Activated T-cell treated with anti-CD3 and anti-CD28 coated beads, Interleukin-2, amount 50 U/mL, for 48 hours (primary cell): ENCODE measurements at places on chromosomes 3 and 15.

DNA sequence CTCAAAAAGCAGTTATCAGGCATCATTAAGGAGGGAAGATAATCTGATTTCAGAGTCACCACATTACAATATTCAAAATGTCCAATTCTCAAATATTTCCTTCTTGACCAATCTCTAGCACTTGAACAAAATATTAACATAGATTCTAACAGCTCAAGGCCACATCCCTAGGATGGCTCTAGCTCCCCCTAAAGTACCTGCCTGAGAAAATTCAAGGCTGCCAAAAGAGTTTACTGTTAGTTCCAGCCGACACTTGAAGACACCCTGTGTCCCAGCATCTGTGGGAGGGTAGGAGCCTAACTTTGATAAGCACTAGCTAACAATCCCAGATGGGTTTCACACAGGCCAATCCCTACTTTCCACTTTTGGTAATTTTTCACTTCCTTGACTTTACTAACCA is 10.4 kb downstream of the NSMCE3 start:
- DNase-seq = no peak

DNA sequence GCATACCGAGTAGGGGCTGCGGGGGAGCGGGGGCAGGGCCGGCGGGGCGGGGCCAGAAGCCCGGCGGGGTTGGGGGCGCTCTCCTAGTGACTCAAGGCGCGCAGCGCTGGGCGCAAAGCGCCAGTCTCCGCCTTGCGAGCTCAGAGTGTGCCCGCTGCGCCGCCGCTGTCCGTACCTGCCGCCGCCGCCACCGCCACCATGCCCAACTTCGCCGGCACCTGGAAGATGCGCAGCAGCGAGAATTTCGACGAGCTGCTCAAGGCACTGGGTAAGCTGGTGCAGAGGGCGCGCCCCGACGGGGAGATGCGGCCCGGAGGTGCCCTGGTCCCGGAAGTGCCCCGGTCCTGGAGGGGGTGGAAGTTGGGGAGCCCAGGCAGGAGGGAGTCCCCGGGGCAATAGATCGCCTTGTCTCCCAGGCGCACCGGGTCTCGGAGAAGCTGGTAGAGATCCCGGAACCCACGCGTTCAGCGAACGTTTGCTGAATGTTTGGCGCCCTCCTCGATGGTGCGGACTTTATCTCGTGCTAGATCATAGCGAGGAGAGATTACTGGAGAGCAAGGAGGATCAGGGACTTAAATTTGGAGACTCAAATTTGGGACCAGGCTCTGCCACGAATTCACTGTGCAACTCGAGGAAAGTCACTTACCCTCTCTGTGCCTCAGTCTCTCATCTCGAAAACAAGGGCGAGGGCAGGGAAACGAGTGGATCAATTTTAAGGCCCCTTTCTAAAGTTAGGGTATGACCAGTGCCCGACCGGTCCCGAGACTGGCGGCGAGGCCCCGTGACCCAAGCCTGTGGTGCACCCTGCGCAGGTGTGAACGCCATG is at the start of gene CRABP1:
TSS of gene CRABP1 (plus strand) at position 123 of the 826 bp plus-strand sequence. CDS start at position 199, 76 bp downstream.
- DNase-seq = peak; percentile 34

DNA sequence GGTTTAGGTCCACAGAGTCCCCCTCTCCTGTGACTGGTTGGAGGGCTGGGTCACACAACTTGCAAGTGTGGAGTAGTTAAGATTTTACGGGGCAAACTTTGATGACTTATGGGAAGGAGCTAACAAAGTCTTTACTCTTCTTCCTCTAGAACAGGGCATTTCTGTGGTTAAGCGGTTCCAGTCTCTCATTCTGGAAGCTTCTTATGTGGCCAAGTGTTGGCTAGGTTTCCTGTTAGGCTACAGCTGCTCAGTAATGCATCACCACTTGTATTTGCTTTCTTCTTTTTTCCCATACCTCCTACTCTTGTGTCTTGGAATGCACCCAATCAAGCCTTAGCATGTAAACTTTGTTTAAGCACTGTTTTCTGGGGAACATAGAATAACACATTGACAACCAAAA is 100.6 kb upstream of the PLAAT1 start:
- no peak for DNase-seq

GRCh38 chr15:41183581-41183980 is 47.0 kb downstream of the EXD1 start:
- no peak for DNase-seq

DNA sequence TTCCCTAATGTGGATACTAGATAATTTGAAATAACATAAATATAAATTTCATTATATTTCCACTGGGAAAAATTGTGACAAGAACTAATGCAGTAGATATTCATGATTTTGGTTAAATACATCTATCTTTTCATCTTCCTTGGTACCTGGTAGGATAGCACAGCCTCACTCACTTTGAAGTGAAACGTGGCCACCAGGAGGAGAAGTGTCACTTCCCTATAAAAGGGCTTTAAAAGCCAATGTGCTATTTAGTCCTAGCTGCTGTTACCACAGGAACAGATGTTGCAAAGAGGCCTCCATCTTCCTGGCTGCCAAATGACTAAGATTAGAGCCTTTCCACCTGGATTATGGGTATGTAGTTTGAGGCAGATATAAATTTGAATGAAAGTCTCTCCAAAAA is 140.0 kb downstream of the PLOD2 start:
- no peak for DNase-seq

- DNase-seq = no peak
Observed at GRCh38 chr3:195236076-195236798, 34.7 kb downstream of the XXYLT1 start.

GRCh38 chr15:93324186-93324975 is 235.4 kb upstream of the RGMA start:
- no peak for DNase-seq

- DNase-seq = no peak
Observed at GRCh38 chr3:12142476-12142875, 16.2 kb downstream of the TIMP4 start.

DNA sequence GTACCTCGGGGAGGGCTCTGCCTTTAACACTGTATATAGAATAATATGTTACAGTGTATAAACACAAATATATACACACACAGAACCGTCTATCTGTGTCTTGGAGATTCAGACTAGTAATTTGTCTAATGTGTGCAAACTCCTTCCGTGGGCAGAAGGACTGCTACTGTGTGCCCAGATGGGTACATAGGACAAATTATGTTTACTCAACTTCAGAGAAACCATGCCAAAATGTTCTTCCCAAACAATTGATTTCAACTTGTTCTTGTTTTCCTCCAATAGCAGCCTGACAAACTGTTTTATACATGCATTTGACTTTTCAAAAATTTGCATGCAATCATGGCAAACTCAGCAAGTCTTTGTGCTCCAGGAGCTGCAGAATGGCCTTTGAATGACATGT is 97.5 kb downstream of the FRMD5 start:
- no peak for DNase-seq

DNA sequence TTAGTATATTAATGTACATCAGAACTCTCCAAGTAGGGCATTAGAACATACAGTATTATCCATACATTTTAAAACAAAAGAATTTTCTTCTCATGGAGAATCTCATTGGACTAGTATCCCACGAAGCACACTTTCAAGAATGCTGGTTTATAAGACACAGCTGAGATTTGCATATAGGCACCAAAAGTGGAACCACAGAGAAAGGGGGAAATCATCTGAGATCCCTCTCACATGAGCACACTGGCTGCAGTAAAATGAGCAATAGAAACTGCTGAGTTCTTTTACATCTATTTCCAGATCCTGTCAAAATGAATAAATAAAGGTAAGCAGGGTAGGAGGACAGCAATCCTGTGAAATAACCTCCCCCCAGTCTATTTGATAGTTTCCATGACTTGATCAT is 665.3 kb downstream of the FHIT start:
- no peak for DNase-seq

DNA sequence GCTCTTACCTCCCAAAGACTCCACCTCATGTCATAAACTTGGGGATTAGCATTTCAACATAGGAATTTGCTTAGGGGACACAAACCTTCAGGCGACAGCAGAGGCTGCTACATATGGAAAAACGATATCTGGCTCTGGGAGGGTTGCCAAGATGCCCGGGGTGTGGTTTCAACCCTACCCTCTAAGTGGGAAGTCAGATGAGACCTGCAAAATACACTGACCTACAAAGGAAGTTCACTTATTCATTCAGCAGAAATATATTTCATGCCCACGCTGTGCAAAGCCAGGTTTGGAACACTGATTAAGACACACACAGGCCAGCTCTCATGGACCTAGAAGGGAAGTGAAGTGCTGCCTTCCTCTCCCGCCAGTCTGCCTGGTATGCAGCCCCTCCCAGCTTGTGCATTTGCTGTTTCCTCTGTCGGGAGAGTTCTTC is 239.3 kb downstream of the FEZF2 start:
- DNase-seq = no peak

DNA sequence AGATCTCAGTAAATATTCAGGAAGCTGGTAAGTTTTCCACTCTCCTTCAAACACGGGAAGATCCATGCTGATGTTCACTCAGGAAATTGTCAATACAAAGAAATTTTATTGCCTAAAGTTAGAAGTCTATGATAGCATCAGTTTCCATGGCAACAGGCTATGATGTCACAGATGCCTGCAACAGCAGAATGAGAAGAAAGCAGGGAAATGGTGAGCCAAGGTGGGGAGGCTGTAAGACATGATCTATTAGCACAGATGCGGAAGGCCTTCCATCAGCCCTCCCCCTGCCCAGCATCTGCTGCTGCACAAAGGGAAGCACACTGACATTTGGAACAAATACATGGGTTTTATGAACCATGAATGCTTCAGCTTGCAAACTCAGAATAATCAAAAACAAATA is 28.6 kb downstream of the EPHB1 start:
- DNase-seq = no peak
